ENCODE measurements at places on chromosomes 16 and 17.
A peak's percentile ranks its signal among the peaks of the same experiment; 100 is the strongest.

DNA sequence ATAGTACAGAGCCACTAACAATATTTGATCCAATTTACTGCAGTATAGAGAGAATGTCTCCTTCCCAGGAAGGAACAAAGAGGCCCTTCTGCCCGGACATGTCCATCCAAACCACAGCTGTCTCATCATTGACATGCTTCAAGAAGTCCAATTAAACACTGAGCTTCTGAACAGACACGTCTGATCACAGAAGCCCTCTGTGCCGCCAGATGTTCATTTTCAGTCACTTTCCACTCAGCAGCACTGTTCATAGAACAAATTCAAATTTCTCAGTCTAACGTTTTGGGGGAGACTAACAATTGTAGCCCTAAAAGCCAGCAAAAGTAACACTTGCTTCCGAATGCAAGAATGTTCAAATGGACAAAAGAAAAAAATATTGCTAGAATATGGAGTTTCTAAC lies 15.3 kb downstream of the ZC3H7A start:
- peak; percentile 50 for DNase-seq

- DNase-seq, result no peak
Measured at GRCh38 chr17:8611137-8611536, 19.4 kb downstream of the MYH10 start.

DNA sequence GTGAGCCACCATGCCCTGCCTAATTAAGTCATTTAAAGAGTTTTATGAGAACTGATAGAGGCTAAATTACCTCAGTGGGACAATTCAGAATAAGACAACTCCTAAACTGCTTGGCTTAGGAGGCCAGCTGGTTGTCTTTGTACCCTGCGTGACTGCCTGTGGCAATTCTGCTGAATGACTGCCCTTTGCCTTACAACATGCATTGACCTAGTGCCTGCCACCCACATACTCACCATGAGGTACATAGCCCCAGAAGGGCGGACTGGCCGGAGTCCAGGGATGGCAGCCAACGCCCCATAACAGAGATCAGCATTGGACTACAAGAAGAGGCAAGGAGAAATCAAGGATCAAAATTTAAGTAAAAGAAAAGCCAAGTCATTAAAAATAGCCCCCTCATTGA lies 7.3 kb downstream of the TAT start:
- no peak for DNase-seq

- no peak for DNase-seq
Measured at GRCh38 chr16:20711277-20711911, 13.9 kb upstream of the ACSM1 start.

GRCh38 chr17:32158870-32159585 lies 16.7 kb downstream of the RHOT1 start:
- DNase-seq, result no peak

DNA sequence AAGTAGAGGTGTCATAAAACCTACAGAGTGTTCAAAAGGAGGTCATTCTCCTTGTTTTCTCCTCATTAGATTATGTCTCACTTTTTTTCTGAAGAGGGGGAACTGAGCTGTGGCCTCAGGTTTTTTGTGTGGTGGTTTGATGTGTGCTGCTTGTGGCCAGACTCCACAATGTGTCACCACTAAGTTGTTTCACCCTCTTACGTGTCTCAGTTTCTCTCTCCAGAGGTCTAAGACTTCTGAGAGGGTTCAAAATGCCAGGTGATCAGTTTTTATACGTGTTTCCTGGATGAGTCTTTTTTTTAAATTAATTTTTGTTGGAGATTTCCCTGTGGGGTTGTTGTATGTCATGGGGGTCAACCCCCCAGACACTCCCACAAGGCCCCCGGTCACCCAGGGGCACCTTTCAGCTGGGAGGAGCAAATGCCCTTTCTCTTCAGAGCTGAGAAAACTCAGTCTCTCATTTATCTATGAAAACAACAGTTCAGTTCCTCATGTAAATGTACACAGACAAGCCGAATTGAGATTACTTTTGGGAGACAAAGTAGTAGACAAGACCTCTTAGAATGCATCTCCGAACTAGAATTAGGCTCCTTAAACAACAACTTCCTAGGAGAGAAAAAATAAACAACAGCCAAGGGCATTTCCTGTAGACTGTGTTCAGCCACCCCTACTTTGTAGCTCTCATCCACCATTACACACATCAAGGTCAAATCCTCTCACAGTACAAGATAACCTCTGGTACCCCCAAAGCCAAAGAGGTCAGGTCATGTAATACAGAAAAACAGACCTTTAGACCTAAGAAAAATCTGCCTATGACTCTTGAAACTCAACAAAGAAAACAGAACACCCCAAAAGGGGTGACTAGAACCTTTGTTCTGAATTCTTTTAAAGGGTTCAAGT lies 23.9 kb upstream of the TMEM98 start:
- no peak for DNase-seq

GRCh38 chr17:44915862-44916780 lies 821 bp upstream of the GFAP start:
- DNase-seq, result no peak

DNA sequence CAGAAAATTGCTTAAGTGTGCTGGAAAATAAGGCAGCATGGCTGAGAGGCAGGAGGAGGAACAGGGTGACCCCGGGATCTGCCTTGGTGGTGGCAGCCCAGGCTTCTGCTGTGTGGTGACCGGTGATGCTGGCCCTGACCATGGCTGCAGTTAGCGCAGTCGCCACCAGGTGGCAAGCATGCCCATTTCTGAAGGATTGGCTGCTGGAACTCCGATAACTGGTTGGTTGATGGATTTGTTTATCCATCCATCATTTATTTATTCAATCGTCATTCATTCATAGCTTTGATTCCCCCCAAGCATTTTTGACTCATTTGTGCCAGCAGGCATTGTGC lies 29.1 kb upstream of the ITGA3 start:
- DNase-seq, result peak; percentile 54

- no peak for DNase-seq
Measured at GRCh38 chr17:37516127-37516571, 26.5 kb downstream of the DUSP14 start.

DNA sequence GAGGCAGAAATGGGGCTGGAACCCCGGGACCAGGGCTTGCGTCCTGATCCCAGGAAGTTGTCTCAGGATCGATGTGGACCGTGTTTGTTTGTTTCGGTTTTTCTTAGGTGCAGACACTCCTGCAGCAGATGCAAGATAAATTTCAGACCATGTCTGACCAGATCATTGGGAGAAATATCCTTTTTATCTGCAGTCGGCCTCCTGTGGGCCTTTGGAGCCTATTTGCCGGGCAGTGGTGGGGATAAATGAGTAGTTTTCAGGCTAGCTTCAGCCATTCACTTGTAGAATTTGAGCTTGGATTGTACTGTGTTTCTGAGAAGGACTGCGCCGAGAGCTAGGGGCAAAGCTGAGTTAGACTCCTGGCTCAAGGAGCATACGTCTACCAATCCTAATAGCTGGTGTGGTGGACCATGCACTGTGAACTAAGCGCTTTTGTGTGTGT lies 816 bp downstream of the HSBP1 start:
- DNase-seq, result no peak

DNA sequence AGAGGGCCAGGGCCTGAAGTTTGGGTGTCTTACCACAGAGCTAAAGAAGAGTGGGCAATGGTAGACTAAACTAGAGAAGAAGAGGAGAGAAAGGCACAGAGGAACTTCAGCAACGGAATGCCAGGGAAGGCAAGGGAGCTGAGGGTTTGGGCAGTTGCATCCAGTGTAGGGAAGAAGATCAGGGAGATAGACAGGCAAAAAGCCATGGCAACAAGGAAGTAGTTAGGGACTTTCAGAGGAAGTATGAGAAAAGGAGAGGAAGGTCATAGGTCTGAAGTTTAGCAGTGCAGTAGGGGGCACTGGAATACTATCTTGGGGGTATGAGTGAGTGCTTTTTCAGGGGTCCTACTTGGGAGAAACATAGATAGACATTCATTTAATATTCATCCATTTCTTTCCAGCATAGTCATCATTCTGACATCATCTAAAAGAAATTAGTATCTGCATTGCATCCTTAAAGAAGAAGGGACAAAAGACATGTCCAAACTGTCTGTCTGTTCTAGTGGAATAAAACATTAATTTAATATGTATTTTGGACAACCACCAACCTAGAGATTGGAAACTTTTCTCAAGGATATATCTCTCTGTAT lies 2.2 kb upstream of the NF1 start:
- no peak for DNase-seq

DNA sequence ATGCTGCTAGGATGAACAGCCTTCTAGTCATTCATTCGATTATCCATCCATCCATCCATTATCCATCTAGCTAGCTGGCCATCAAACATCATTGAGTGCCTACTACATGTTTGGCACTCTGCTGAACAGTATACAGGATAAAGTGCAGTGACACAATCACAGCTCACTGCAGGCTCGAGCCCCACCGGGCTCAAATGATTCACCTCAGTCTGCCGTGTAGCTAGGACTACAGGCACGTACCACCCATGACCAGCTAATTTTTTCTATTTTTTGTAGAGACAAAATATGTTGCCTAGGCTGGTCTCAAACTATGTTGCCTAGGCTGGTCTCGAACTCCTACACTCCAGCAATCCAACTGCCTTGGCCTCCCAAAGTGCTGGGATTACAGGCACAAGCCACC lies 50.0 kb downstream of the SSH2 start:
- DNase-seq, result no peak

DNA sequence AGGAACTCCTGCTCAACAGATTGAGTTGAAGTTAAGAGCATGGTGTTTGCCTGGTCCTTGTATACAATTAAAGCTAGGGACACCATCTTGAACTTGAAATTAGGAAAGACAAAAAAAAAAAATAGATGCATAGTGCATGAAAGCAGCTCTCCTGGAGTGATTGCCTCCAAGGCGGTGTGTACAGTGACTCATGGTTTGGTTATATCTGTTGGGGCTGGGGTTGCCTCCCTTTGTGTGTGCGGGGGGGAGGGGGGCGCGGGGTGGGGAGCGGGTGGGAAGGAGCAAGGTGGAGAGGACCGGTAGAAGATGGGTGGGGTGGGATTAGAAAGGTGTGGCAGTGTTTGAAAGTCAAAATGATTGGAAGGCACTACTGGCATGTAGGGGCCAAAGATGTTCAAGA lies 3.4 kb downstream of the TMED6 start:
- no peak for DNase-seq

DNA sequence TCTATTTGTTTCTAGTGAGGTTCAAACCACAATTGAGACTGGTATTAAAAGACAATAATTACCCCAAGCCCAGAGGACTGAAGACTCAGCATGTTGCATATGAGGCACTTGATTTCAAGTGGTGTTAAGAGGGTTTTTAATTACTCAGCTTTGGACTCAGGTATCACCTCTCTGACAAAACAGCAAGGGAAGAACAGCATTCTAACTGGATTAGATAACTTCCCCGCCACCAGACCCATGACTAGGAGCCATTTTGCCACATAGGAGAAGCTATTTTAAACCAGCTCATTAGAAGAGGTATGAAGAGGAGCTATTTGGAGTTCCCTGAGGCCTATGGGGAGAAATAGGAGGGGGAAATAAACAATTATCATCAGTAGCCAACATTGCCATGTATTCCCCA lies 226.1 kb upstream of the TOX3 start:
- DNase-seq, result no peak

- no peak for DNase-seq
Measured at GRCh38 chr17:52148288-52148968, 10.1 kb downstream of the CA10 start.

DNA sequence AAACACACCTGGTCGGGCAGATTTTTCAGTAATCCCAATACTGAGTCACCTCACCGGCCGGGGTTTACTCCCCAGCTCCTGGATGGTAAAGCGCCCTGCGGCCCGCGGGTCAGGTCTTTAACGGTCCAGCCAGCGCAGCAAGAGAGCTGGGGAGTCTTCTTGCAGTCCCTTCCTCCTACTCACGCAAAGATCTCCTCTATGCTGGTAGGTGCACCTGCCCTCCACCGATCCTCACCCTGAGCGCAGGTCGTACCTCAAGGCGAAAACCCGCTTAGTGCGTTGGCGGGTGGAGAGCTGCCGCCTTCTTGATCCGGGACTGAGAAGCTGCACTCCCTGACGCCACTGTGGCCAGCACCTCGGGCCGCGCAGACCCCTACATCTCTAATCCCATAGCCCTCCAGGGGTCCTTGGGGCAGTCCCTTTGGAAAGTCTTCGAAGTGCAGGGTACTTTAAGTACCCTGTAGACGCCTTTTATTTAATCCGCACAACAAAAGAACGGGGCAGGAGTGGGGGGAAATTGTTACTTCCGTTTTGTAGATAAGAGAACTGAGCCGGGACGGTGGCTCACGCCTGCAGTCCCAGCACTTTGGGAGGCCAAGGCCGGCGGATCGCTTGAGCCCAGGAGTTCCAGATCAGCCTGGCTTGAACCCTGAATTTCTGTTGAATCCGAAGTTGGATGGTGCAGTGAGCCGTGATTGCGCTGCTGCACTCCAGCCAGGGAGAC lies 10.4 kb upstream of the HOXB13 start:
- DNase-seq, result no peak

- peak; percentile 58 for DNase-seq
Measured at GRCh38 chr17:44502598-44503146, 534 bp downstream of the GPATCH8 start.

DNA sequence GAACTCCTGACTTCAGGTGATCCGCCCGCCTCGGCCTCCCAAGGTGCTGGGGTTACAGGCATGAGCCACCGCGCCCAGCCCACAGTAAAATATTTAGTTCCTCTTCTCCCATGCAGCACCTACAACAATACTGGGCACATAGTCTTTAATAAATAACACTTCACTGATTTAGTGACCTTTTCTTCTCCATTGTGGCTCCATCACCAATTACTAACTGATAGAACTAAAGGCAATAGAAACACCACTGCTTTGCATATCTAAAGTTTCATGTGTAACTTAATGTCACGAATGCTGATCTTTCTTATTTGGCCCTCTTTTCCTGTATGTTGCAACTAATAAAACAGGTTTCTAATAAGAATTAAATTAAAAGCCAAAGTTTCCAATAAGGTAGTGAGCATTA lies 38.9 kb downstream of the TRIM37 start:
- no peak for DNase-seq

Data from NCI-H526 treated with DMSO at 0.1 percent for 48 hours (cell line).